HT-29 (cell line): ENCODE measurements at places on chromosomes 3 and 15. TPM values are rescaled to one million over a fixed set of nuclear protein-coding genes. Genes with fewer than 3 reads are reported as not detected.
A peak's percentile ranks its signal among the peaks of the same experiment; 100 is the strongest.

- DNase-seq: no peak
These were observed 72.2 kb downstream of the ZNF148 start for GRCh38 chr3:125302932-125303331.

GRCh38 chr3:30098243-30098642 lies 508.2 kb upstream of the TGFBR2 start:
- DNase-seq: no peak

DNA sequence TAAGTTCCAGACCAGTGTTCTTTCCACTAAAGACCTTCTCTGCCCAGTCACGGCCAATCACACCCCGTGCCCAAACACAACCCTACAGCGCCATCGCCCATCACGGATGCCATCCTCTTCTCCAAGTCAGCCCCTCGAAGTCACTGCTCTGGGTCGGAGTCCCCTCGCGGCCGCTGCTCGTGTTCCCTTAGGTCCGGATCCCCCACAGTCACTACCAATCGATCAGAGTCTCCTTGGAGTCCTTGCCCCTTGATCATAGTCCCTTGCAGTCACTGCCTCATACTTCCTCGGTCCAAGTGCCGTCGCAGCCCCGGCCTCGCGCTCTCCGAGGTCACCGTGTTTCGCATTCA lies 461 bp downstream of the PCYT1A start:
- DNase-seq: no peak

- DNase-seq: peak; percentile 80
These were observed 130.5 kb upstream of the EIF1B start for GRCh38 chr3:40179016-40179415.

CRABP1 gene
- total RNA-seq: not detected in 2 replicates

GRCh38 chr3:169147238-169148008 lies 516.1 kb downstream of the MECOM start:
- DNase-seq: peak; percentile 86

DNA sequence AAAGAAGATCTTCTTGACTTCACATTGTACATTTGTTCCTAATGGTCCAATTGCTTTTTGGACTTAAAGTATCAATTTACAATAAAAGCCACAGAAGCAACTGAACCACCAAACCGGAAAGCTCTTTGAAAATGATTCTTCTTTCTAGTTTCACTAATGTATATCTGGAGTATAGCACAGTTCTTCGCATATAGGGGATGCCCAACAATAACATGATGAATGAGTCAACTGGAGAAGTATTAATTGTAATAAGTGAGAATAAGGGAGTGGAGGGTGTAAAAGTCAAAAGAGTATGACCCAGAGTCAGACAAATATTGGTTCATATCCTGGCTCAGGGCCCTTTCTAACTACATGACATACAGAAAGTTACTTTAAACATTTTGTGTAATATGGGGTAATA lies 425.2 kb downstream of the ZBTB20 start:
- no peak for DNase-seq

DNA sequence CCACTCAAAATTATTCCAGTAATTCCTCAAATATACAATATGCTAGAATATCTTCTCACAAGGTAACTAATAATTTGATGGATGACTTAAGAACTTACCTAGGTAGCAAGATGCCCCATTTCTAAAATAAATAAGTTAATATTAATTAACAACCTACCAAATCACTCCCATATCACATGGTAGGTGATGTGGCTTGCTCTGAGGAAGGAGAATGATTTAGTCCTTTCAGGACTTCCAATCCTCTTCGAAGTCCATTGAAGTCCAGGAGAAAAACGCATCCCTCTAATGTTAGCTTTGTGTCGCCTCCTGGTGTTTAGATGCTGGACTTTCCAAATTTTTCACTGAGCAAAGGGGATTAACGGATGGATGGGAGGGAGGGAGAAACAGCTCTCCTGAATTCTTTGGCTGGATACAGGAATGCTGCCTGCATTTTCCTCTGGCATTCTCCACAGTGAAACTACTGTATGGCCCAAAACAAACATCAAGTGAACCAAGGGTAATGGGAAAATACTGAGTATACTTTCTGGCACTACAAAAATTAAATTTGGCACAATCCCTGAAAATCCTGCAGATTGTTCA lies 58.6 kb downstream of the PRICKLE2 start:
- no peak for DNase-seq

FBXW12 gene
- not detected in 2 replicates for total RNA-seq

DNA sequence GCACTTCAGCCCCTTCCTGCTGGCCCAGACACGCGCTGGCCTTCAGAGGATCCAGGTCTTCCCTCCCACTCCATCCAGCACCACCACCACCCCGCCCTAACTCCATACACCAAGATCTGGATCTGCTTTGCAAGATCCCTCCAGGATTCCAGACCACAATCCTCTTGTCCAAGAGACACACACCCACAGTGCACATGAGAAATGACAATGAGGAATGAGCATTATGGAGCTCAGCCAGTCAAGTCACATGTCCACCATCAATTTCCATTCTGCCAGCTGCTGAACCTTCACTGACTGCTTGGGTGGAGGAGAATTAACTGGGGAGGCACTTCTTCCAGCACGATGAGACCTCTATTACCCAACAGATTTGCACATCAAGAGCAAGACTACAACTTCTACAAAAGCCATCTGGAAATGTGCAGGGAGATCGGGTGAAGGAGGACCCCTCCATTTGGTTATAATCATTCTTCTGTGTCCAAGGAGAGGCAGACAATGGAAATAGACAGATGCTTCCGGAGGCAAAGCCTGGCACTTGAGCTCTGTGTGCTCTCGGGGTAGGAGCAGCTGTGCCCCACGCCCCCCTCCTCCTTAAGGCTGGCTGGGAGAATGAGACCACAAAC lies 12.3 kb upstream of the SPATA12 start:
- peak; percentile 17 for DNase-seq

- no peak for DNase-seq
These were observed 37.8 kb downstream of the LSM3 start for GRCh38 chr3:14216257-14217048.

DNA sequence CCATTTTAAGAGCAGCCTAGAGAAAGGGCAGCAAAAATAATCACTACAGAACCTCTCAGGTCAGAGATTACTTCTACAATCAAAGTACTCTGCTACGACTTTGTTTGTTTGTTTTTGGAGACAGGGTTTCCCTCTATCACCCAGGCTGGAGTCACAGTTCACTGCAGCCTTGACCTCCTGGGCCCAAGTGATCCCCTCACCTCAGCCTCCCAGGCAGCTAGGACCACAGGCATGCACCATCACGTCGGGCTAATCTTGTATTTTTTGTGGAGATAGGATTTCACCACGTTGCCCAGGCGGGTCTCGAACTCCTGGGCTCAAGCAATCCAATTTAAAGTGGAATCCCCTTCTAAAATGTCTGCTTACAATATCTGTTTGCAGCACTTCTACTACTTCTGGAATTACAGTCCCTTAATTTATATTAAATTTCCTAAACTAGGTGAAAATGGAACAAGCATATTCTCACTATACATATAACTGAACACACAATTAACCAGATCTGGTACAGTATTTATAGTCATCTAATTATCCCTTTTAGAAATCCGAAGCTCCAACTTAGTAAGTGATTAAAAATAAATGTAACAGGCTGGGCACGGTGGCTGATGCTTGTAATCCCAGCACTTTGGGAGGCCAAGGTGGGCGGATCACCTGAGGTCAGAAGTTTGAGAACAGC lies 4.4 kb downstream of the UACA start:
- DNase-seq: no peak

SEMA4B gene
- 198 and 272 TPM in 2 replicates for total RNA-seq

DNA sequence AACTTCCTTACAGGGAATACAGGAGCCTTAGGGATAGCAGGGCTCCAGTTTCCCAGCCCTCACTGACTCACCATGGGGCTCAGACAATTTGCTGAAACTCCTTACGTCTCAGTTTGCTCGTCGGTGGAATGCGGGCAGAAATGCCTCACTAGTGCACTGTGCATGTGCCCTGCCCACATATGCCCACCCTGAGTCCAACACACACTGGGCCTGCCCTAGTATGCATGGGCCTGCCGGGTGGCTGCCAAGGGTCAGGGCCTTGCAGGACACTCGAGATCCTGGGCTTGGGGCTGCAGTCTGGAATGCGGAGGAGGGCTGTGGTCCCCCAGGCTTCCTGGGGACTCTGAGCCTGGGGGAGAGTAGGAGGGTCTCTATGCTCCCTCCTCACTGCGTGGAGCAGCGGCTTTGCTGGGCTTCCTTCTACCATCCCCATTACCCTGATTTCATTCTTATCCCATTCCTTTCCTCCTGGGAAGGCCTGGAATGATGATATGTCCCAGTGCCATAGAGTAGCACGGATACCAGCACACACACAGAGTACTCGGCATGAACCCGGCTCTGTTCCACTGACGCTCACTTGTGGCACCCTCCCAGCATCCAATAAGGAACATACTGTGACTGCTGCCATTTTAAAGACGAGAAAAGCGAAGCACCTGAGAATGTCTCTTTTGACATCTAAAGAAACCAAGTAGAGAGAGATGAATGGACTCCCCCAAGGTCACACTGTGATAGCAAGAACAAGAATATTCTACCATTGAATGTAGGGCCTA lies 124.2 kb downstream of the ASB7 start:
- DNase-seq: no peak

- DNase-seq: no peak
These were observed 14.5 kb downstream of the APBA2 start for GRCh38 chr15:28900041-28900891.

FGF12 gene
- total RNA-seq: not detected in 2 replicates

ESYT3 gene
- not detected in 2 replicates for total RNA-seq

TGM5 gene
- not detected in 2 replicates for total RNA-seq

CPLX3 gene
- 0.13 and 0.25 TPM in 2 replicates for total RNA-seq

MAGEL2 gene
- total RNA-seq: not detected in 2 replicates

GRCh38 chr3:24318677-24319287 lies 175.9 kb downstream of the THRB start:
- DNase-seq: no peak

SLC28A2 gene
- total RNA-seq: not detected in 2 replicates
